ENCODE measurements at places on chromosomes 2 and 18.

DNA sequence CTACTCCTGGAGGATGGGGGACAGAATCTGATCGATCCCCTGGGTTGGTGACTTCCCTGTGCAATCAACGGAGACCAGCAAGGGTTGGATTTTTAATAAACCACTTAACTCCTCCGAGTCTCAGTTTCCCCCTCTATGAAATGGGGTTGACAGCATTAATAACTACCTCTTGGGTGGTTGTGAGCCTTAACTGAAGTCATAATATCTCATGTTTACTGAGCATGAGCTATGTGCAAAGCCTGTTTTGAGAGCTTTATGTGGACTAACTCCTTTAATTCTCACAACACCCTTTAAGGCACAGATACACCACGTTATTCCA is 844 bp downstream of the PROC start:
- DNase-seq, result no peak

- no peak for DNase-seq
These were observed 105.9 kb downstream of the PXDN start for GRCh38 chr2:1638281-1638860.

- DNase-seq, result no peak
These were observed 90.4 kb downstream of the DOCK10 start for GRCh38 chr2:224951723-224952481.

DNA sequence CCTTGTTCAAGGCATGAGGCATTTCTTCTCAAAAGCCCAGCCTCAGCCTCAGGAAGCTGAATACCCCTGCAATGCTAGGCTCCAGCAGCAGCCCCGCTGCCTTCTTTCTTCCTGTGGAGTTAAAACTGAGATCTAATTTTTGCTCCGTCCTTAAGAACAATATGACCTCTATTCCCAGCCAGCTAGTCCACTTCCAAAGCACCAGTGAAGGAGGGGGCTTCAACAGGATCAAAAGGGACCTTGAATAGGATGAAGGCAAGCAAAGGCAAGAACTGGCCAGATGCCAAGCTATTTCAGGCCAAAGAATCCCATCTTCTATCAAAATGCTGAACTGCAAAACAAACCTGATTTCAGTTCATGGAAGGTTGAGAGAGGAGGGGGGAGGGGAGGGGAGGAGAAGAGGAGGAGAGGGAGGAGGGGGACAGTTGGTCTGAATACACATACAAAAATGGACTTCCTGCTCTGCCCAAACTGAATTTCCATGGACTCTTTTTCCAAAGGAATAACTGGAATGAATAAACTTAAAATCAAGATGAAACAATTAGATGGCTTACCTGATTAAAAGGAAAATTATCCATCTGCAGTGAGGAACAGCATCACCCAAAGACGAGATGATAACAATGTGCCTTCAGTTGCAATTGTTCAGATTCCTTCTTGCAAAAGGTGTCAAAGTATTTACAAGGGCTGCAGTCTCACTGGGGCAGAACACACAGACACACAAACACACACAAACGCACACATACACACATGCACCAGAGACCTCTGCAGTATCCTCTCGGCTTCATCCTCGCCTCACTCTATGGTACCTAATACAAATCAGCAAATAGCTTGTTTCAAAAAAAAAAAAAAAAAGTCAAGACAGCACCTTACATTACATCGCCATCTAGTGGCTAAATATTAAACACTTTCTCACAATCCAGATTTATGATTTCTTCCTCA is at the start of gene SCN1A:
Gene SCN1A, minus strand, starts transcription at position 804 of the 939 bp plus-strand sequence. CDS start 54,399 bp downstream, outside the sequence.
- no peak for DNase-seq

GRCh38 chr2:238239543-238239862 is 335 bp downstream of the HES6 start:
- no peak for DNase-seq

- no peak for DNase-seq
These were observed 8.1 kb downstream of the PFN4 start for GRCh38 chr2:24115057-24115456.

DNA sequence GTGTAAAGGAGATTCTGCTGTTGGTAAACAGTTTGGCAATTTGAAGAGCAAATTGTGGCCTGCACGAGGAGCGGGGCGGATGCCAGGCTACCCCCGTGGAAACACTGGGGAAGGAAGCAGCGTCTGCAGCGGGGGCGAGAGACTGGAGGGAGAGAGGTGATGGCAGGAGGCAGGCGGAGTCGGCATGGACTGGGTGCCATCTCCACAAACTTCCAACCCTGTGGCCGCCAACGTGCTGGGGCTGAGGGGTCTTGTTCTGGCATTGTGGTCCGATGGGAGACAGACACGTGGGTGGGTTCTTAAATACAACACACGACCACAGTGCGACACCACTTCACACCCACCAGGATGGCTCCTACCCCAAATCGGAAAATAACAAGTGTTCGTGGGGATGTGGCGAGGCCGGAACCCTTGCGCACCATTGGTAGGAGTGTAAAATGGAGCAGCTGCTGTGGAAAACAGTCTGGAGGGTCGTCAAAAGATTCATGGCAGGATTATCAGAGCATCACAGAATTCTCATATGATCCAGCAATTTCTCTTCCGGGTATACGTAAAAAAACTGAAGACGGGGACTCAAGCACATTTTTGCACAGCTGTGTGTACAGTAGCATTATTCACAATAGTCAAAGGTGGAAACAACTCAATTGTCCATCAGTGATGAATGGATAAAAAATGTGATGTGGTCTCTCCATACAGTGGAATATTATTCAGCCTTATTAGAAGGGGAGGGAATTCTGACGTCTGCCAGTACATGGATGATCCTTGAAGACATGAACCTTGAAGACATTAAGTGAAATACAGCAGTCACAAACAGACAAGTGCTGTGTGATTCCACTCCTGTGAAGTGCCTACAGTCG is 82.4 kb upstream of the HPCAL1 start:
- DNase-seq, result no peak

- no peak for DNase-seq
These were observed 248.3 kb downstream of the KCNE4 start for GRCh38 chr2:223300326-223300725.

DNA sequence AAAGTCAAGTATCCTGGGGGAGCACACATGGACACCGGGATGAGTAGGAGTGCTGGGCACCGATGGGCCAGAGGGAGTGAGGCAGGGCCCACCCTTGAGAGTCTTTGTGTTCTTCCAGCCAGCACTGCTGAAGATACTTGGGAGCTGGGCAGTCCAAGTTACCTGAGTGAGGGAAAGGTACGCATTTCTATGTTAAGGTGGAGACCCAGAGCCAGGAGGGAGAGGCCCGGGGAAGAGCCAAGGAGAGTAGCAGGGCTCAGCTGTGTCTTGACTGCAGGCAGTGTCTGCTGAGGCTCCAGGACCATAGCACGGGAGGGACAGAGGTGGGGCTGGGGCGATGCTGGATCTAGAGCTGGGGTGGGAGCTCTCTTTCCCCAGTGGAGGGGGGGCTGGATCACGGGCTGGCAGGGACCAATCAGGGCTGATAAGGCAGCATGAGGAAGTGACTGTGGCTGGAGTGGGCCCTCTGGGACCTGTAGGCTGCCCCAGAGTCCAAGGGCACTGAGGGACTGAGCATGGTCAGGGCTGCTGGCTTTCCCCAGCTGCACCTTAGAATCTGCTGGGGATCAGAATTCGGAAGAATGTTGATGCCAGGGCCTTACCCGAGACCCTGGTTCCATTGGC is 289.2 kb downstream of the PHLPP1 start:
- no peak for DNase-seq

DNA sequence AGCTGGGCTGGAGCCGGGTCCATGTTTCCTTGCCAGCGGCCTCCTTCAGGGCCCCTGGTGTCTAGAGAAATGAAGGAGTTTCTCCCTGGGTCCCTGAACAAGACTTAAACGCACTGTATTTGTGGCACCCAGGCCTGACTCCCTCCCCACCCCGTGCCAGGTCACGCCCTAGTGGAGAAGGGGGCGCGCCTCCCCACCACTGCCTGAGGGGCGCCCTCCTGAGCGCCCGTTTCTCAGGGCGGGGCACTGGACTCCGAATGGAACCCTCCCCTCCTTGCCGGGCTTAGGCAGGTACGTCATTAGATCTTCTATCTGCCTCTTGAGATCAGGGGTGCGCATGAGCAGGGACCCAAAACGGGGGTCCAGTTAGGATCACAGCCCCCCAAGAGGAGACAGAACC is 16.3 kb downstream of the ODC1 start:
- DNase-seq, result no peak

- DNase-seq, result no peak
These were observed 70.6 kb upstream of the CAVIN2 start for GRCh38 chr2:191917430-191917881.

- DNase-seq, result no peak
These were observed 191.4 kb downstream of the NRXN1 start for GRCh38 chr2:50840341-50841124.

DNA sequence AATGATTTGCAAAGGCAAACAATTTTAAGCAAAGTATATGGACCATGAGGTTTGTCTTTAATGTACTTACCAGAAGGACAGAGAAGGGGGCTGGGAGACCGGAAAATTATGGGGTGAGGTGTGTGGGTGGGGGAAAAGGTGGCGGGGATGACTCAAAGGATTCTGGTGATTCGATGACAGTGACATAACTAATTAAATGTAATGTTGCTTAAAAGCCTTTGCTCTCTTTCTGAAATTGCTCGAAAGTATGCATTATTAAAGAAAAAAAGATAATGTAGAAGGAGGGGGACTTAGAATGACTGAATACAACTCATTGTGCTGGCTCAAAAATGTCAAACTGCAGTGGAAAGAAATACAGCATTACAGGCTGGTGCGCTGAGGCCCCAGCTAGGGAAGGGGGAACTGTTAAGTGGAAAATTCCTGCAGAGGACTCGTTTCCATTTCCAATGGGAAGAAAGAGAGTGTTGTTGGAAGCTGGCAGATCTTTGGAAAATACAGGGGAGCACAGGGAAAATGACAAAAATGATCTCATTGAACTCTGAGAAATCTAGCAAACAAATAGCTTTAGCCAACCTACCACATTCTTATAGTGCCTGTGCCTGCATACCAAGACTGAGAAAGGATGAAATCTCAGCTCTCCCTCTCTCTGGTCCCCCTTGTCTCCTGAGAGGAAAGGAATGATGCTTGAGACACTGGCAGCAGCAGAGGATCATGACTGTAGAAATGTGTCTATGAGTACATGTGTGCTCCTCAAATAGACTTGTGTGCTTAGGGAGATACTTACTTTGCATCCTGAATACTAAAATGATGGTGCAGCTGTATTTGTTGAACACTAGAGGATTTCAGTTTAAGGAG is 632.4 kb downstream of the NYAP2 start:
- no peak for DNase-seq

DNA sequence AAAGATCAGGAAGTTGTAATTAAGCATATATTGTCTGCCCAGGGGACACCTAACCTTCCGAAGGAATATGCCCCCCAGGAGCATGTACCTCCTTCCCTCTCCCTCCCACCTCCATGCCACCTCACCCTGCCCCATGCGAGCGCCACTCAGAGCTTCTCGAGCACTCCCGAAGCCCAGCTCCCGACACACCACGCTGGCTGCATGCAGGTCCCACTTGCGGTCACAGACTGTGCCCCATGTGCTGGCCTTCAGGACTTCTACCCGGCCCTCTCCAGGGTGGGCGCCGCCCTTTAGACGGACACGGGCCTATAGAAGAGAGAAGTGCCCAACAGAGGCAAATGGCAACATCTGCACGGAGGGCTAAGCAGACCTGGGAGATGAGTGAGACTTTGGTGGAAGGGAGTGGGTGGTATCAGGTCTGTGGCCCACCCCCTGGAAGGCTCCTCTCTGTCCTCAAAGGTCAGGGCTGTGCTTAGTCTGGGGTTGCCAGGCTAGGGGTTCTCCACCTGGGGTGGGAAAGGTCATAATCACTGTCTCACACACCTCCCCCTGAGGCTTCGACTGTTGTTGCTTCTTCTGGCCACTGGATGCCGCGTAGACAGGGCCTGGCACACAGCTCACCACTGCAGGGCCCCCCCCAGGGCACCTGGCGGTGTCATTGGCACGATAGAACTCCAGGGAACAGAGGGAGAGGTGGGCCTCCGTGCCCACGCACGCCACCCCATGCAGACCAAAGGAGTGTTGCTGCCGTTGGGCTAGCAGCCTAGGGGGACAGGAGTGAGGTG is 6.6 kb downstream of the HTRA2 start:
- DNase-seq, result no peak

DNA sequence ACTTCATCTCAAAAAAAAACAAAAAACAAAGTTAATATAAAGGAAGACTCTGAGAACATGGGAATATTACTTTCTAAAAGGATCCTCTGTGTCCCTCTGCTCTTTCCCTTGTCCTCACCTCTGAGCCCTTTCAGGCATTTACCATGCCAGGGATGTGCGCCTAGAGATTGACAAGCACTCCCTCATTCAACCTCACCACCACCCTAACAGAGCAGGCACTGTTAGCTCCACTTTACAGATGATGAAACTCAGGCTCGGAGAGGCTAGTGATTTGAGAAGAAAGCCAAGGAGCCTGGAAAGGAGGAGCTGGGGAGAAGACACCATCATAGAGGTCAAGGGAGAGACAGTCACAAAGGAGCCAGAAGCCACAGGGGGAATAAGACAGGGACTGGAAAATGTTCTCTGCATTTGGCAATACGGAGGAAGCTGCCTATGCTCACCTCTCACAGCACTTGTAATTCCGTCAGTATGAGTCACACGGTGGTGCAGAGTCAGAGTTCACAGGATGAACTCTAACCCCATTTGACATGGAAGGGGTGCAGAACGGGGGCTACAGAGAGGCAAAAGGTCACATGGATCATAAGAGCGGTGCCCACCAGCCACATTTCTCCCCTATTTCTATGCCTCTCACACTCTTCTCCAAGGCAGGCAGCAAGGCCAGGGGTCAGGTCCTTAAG is 101.8 kb upstream of the NFU1 start:
- no peak for DNase-seq

- DNase-seq, result no peak
These were observed 284.6 kb downstream of the TXNL1 start for GRCh38 chr18:56353663-56354260.

- no peak for DNase-seq
These were observed 17.6 kb downstream of the PRKCE start for GRCh38 chr2:45669032-45669486.

DNA sequence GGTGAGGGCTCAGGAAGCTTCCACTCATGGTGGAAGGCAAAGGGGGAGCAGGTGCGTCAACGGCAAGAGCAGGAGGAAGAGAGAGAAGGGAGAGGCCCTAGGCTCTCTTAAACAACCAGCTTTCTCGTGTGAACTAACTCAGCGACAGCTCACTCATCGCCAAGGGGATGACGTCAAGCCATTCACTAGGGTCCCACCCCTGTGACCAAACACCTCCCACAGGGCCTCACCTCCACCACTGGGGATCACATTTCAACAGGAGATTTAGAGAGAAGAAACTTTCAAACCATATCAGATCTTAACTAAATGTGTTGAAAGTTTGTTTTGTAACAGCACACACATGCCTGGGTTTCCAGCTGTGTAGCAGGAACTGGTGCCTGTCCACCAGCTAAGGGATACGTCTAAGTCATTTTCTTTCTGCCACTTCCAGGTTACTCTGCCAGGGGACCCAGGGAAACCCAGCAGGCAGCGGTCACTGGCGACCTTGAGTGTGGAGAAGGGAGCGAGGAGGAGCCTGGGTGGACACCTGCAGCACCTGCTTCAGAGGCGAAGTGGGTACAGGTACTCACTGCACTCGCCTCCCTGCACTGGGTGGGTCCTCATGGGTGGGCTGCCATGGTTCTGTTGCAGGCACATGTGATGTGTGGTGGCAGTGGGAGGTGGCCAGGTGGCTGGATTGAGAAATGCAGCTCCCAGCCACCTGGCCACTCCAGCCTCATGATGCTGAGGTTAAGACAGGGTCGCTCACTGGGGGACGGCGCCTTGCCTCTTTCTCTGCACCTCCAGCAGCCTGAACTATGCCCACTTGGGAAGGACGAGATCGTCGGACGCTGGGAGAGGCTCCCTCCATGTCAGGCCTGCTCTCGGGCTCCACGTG is 8.4 kb upstream of the GPC1 start:
- no peak for DNase-seq

GRCh38 chr2:223057569-223057968 is 5.6 kb downstream of the KCNE4 start:
- no peak for DNase-seq

All from left ventricle myocardium inferior (tissue), 1 donor.